NCI-H510A (cell line): ENCODE measurements at places on chromosomes 13 and 19.

DNA sequence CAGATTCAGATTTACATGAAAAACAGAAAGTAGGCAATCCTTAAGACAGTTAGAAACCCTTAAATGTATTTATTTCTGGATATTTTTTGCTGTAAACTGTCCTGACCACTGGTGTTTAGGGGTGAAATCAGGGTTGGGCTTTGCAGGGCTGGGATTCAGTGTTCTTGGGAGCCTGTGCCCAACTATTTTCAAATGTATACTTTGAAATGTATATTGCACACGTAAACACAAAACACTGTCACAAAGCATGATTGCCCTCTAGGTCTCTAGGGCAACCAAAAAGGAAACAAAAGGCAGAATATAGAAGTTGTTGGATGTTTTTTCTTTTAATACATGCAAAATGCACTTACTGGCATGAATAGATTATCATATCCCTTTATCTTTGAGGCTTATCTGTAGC is 1185.4 kb downstream of the DIAPH3 start:
- no peak for DNase-seq

- DNase-seq: no peak
Measured at GRCh38 chr13:114285166-114285808, 3.9 kb downstream of the UPF3A start.

DNA sequence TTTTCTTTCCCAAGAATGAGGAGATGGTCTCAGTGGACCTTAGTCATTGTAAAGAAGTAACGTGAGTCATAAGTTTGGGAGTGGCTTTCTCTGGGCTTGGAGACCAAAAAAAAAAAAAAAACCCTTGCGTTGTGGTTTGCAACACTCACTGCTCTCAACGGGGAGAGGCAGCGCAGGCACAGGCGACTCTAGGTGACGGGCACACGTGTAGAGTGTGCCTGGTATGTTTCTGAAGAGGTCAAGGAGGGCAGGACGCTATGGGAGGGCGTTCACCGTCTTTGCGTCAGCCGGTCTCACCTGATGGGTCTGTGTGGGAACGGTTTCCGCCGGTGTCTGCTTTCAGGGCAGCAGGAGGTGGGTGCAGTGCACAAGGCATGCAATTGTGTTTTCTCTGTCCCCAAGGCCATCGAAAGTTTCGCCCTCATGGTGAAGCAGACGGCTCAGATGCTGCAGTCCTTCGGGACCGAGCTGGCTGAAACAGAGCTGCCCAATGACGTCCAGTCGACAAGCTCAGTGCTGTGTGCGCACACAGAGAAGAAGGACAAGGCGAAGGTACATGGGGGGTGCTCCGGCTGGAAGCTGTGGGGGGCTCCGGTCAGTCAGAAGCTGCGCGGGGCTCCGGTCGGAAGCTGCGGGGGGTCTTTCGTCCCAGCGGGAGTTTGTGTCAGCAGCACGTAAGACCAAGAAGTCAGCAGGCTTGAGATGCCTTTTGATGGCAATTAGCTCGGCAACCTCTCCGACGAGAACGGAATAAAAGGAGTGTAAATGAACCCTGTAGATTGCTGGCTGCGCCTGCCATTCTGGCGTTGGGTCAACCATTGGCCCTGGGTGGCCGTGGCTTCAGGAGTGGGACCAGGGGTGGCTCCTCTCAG is 40.8 kb upstream of the F7 start:
- DNase-seq: no peak

DNA sequence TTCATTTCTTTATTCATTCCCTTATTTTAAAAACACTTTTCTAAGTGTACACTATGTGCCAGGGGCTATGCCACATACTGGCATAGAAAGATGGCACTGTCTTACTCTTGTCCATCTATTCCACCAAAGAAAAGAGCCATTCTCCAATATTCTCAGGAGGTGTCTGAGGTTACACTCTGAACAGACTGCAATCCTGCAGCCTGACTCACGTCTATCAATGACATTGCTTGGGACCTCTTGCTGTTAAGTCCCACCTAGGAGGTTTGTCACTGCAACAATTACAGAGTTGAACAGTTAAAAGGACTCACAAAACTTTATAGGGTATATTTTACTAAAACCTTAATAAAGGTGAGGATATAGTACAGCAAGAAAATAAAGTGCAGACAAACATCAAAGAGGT is 512.9 kb upstream of the HTR2A start:
- DNase-seq: no peak

DNA sequence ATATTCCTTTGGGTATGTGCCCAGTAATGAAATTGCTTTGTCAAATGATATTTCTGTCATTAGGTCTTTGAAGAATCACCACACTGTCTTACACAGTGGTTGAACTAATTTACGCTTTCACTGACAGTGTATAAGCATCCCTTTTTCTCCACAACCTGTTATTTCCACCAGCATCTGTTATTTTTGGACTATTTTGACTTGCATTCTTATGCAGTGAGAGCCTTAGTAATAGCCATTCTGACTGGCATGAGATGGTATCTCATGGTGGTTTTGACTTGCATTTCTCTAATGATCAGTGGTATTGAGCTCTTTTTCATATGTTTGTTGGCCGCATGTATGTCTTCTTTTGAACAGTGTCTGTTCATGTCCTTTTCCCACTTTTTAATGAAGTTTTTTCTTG is 92.0 kb upstream of the SPATA13 start:
- DNase-seq: no peak

DNA sequence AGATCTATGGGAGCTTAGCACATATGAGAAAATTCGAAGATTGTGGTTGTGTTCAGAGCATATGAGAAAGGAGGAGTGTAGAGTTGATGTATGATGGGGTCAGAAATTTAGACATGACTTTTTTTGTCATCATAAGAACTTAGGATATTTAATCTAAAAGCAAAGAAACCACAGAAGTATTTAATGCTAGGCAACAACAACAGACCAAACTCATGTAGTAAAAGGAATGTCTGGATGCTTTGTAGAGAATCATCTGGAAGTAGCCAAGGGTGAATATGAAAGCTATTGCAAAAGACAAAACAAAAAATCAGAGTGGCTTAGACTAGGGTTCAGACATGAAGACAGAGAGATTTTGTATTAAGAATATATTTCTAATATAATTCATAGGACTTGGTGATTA is 190.3 kb downstream of the SLITRK1 start:
- no peak for DNase-seq

GRCh38 chr19:7883796-7884570 is 4.3 kb upstream of the LRRC8E start:
- no peak for DNase-seq

DNA sequence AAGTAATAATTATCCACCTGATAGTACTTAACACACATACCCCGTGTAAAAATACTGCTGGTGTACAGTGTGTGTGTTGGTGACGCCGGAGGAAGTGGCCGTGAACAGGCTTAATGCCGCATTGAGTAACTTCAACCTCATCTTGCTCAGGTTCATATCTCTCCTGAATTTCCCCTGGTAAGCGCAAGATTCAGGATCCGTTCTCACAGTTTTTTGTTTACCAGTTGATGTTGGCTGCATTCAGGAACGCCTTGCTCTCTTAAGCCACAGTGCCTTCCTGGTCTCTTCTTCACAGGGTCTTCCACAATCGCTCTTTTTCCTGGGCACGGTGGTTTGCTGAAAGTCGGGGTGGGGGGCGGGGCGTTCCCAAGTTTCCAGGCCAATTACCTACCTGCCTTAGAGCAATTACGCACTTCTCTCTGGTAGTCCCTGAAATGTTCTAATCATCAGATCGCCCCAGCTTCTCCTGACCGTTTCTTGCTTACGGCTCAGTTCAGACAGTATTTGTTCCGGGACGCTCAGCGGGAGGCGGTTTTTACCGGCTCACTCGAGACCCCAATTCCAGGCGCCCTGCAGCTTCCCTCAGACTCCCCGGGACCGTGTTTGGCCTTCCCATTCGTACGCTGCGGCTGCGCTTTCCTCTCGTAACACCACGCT is 706 bp upstream of the DNAJC3 start:
- peak; percentile 25 for DNase-seq

DNA sequence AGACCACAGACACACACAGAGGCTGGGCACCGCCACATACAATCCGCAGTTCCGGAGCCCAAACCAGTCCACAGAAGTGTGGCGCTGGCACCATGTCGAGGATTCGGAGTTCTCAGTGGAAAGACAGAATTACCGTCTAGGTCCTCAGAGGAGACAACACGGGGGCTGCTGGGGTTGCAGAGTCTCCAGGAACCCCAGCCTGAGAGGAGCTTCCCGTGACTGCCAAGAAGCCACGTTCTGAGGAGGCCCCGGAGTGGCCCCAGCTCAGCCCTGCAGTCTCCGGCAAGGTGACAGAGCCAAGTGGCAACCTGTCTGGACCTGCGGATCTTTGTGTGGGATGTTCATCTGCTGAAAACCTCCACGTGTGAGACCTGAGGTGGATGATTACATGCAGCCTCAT is 7.3 kb upstream of the ADPRHL1 start:
- DNase-seq: no peak

DNA sequence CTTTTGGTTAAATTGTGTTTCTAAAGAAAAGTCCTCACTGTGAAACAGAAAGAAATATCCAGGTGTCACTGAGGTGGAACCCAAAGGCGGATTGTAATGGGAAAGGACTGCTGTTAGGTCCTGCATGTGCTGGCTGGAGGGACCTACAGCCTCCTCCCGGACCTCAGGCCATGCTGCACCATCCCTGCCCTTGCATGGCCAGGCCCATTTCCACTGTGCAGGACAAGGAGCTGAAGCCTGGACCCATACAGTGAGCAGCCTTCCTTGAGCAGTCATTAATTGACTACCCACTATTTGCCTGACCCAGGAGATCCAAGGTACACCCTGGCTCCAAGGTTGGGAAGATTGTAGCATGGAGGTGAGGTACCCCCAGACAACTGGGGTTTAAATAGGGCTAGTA is 17.6 kb downstream of the VSTM2B start:
- no peak for DNase-seq

DNA sequence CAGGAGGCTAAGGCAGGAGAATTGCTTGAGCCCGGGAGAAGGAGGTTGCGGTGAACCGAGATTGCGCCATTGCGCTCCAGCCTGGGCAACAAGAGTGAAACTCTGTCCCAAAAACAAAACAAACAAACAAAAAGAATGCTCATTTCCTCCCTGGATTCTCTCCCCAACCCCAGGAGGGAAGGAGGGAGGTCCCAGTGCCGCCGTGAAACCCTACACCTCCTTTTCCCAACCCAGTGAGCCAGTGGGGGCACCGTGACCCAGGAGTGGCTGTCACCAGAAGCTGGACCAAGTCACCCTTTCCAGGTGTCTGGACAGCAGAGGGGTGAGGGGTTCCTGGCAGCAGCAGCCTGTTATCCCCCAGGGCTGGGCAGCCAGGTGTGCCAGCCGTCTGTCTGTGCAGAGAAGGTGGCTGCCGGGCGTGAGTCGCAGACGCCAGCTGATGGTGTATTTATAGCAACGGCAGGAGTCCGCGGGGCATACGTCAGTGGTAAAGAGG is 23.5 kb downstream of the NFIC start:
- DNase-seq: no peak

- DNase-seq: no peak
Measured at GRCh38 chr19:10193790-10194499, 808 bp downstream of the DNMT1 start.

GRCh38 chr13:62126400-62126799 is 710.8 kb upstream of the PCDH20 start:
- DNase-seq: no peak

DNA sequence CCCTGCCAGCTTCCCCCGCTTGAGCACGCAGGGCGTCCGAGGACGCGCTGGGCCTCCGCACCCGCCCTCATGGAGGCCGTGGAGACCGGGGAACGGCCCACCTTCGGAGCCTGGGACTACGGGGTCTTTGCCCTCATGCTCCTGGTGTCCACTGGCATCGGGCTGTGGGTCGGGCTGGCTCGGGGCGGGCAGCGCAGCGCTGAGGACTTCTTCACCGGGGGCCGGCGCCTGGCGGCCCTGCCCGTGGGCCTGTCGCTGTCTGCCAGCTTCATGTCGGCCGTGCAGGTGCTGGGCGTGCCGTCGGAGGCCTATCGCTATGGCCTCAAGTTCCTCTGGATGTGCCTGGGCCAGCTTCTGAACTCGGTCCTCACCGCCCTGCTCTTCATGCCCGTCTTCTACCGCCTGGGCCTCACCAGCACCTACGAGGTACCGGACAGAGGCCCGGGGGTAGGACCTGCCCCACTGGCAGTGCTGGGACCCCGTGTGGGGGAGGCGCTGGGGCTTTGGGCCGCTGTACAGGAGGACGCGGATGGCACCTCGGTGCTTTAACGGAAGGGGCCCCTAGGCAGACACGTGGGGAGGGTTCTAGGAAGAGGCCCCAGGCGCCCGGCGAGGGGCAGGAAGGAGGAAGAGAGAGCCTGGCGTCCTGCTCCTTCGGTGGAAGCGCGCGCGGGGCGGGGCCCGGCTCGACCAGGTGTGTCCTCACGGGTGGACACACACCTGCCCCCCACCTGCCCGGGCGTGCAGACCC is 681 bp downstream of the SLC5A5 start:
- no peak for DNase-seq

DNA sequence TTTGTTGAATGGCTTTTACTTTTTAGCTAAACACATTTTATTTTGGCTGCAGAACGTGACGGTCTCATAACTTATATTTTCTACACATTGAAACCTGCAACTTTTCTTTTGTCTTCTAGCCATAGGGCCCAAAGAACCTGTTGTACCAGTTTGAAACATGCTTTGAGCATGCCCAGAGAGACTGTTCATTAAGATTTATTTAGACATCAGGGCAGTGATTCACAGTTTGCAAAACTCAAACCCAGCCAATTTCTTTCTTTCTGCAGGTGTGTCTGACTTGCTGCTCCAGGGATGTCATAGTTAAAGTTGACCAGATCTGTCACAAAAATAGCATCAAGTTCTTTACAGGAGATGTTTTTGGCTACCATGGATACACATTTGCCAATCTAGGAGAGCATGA is 22.0 kb downstream of the SAE1 start:
- DNase-seq: no peak

DNA sequence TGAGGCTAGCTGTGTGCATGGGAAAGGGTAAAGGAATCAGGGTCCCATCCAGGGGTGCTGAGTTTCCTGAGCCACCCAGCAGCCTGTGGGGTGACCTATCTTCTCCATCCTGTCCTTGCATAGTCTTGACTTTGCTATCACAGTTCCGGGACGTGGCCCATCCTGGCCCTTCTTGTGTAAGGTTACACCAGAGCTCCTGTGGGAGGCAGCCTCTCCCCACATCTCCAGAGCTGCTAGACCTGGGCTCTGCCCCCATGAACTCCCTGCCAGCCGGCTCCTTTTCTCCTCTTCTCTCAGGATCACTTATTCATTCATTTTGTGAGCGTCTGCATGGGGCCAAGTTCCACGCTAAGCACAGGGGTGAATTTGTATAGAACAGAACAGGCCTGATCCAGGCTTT is 238.9 kb downstream of the TSHZ3 start:
- DNase-seq: no peak

- DNase-seq: no peak
Measured at GRCh38 chr19:31319465-31319864, 29.8 kb downstream of the TSHZ3 start.

GRCh38 chr13:87169337-87169736 is 501.8 kb upstream of the SLITRK5 start:
- no peak for DNase-seq
